HFFc6 (cell line): ENCODE measurements at places on chromosomes 2 and 18. TPM values are rescaled to one million over a fixed set of nuclear protein-coding genes. Genes with fewer than 3 reads are reported as not detected.

DNA sequence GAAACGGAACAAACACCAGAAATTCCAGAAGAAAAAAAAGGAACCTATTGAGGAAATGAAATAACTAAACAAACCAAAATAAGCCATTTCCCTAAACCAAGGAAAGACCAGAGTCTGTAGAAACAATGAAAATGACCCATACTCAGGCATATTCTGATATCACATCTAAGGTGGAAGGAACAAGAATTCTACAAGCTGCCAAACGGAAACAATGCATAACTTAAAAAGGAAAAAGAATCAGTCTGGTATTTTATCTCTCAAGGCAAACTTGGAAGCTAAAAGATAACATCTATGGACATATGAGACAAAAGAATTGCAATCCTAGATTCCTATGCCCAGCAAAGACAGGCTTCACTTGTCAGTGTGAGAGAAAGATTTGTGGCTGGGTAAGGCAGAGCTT, 326.2 kb downstream of the PDE11A start:
- peaks cover 4% of the 10 kb centered on the region for H3K27me3 ChIP-seq
- no peak for DNase-seq
- no peak overlapping the region for H3K4me3 ChIP-seq
- H3K36me3 ChIP-seq: no peaks in the 10 kb centered on the region

DNA sequence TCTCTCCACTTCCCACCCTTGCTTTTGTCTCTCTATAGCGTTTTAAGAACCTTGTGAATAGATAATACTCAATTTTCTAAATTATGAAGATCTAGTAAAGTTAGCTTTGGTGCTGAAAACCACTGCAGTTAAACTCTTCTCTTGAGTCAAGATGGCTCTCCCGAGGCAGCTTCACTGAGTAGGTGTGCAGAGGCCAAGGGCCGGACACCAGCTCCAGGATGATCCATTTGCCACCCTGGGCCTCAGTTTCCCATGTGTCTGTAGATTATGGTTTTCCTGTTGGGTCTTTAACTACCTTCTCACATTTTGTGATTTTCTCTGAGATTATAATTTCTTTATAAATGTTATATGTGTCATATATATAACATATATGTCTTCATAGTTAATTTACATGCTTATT, 68.5 kb upstream of the SH3RF3 start:
- H3K36me3 ChIP-seq: no peaks in the 10 kb centered on the region
- peaks cover 55% of the 10 kb centered on the region for H3K27me3 ChIP-seq
- H3K4me1 ChIP-seq: no peaks in the 10 kb centered on the region

- H3K27me3 ChIP-seq: no peaks in the 10 kb centered on the region; the same call in 1 of the 2 replicates
- H3K36me3 ChIP-seq: no peaks in the 10 kb centered on the region
- H3K4me1 ChIP-seq: peaks cover 20% of the 10 kb centered on the region
- no peak overlapping the region for H3K4me3 ChIP-seq
- DNase-seq: no peak
Observed at GRCh38 chr2:43186321-43186678, 40.1 kb downstream of the ZFP36L2 start.

GRCh38 chr2:32135409-32135808, 30.3 kb upstream of the SLC30A6 start:
- no peaks in the 10 kb centered on the region for H3K27me3 ChIP-seq
- peaks cover 15% of the 10 kb centered on the region; the same call in 1 of the 2 replicates for H3K36me3 ChIP-seq
- H3K4me1 ChIP-seq: peaks cover 17% of the 10 kb centered on the region
- peak overlapping the region; percentile 93 for H3K27ac ChIP-seq
- H3K4me3 ChIP-seq: peak overlapping the region; percentile 77

The TNS1 gene
- total RNA-seq: 115 to 125 TPM (median 125 TPM) in 3 replicates

DNA sequence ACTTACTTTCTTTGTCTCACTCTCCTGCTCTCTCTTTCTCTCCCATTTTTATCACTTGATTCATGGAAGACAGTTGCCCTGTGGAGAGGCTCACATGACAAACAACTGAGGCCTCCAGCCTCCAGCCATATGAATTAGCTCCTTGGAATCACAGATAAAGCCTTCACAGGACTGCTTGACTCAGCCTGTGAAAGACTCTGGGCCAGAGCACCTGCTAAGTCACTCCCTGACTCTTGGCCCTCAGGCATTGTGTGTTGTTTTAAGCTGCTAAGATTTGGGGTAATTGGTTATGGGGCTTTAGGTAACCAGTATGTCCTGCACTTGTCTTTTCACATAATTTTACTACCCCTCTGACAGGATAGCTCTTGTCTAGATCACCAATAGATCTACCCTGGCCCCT, 334.9 kb downstream of the SOX11 start:
- H3K27me3 ChIP-seq: no peaks in the 10 kb centered on the region; the same call in 1 of the 2 replicates
- DNase-seq: no peak
- no peak overlapping the region for H3K27ac ChIP-seq
- peaks cover 3% of the 10 kb centered on the region; the same call in 1 of the 2 replicates for H3K36me3 ChIP-seq
- H3K4me3 ChIP-seq: no peak overlapping the region

DNA sequence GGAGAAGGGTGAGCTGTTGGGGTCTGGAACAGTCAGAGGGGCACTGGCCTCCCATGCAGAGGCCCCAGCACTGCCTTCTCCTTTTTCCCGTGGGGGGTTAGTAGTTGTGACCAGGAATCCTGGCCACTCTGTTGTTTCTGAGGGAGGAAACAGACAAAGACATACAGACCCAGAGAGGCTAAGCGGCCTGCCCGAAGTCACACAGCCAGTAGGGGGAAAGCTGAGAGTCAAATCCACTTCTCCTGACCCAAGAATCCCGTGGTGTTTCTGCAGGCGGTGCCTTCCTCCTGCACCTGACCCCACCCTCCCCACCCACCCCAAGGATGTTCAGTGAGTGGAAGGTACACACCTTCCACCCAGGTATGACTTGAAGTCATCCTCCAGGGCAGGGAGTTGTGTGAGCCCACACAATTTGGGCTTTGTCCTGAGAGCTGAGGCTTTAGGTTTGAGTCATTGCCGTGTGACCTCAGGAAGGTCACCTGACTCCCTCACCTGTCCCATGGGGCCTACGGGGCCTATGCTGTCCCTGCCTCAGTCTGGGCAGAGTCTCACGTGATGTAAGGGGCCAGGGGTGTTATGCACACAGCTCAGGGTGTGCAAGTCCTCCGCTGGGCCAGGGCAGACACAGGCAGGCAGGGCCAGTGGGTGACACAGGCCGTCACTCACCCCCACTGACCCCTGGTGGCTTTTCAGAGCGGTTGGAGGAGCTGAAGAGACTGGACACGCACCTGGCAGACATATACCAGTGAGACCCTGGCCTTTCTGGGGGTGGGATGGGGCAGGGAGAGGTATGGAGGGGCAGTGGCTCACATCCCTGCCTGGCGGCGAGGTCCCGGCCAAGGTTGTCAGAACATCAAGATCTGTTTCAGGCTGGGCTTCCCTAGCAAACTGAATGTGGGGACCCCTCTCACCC, 5.0 kb downstream of the NT5DC4 start:
- H3K36me3 ChIP-seq: no peaks in the 10 kb centered on the region
- DNase-seq: no peak
- H3K27me3 ChIP-seq: peaks cover under 1% of the 10 kb centered on the region; the same call in 1 of the 2 replicates
- H3K27ac ChIP-seq: no peak overlapping the region

GRCh38 chr18:73118121-73118816, 250.5 kb upstream of the NETO1 start:
- no peaks in the 10 kb centered on the region for H3K27me3 ChIP-seq
- H3K4me1 ChIP-seq: peaks cover 23% of the 10 kb centered on the region
- peak; percentile 72 for DNase-seq
- no peaks in the 10 kb centered on the region; the same call in 1 of the 2 replicates for H3K36me3 ChIP-seq
- H3K4me3 ChIP-seq: peak overlapping the region; percentile 30; the same call in 1 of the 2 replicates

DNA sequence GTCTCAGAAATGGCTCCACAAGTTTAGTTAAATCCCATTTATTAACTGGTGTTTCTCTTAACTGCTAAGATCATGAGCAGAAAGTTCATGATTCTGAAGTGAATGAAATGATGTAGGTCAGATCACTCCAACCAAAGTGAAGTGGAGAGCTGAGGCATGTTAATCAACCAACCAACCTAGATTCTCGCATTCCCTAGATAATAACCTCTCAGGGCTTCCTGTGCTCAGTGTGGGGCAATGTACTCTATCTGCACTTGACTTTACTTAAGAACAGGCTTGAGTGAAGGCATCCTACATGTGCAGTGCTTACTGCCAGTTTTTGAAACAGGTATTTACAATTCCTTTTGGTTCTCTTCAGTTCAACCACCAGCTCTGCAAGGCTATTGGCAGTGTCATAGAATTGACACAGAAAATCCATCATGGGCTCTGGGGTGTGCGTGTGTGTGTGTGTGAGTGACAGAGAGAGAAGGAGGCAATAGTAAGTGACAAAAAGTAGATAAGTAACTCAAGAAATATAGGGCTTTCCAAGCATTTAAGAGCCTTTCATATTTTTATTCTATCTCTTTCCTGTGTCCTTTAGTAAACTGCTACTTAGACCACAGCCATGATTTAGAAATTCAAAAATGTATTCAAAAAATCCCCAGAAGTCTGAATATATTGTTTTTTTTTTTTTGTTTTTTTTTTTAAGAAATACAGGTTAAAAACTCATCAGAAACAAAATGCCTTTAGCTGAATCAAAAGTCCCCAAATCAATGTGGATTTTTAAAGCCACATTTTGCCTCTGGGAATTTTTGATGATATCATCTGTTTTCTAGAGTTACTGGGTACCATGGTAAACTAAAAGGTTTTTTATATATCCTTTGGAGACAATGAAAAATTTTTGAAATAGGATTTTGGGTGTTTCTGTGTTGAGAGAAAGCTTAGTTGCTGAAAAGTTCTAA, 28.6 kb downstream of the DOCK10 start:
- H3K27ac ChIP-seq: peak overlapping the region; percentile 48
- no peak overlapping the region for H3K4me3 ChIP-seq
- DNase-seq: no peak

- 0 out of 2 replicates have a peak, but pooled peaks cover 6% of the 10 kb centered on the region for H3K36me3 ChIP-seq
- H3K4me1 ChIP-seq: peaks cover 51% of the 10 kb centered on the region
- DNase-seq: peak; percentile 44
- no peak overlapping the region for H3K27ac ChIP-seq
Observed at GRCh38 chr2:63788071-63788470, 53.6 kb upstream of the UGP2 start.
